ENCODE measurements at places on chromosomes 11 and 22. TPM values are rescaled to one million over a fixed set of nuclear protein-coding genes. Genes with fewer than 3 reads are reported as not detected.

DNA sequence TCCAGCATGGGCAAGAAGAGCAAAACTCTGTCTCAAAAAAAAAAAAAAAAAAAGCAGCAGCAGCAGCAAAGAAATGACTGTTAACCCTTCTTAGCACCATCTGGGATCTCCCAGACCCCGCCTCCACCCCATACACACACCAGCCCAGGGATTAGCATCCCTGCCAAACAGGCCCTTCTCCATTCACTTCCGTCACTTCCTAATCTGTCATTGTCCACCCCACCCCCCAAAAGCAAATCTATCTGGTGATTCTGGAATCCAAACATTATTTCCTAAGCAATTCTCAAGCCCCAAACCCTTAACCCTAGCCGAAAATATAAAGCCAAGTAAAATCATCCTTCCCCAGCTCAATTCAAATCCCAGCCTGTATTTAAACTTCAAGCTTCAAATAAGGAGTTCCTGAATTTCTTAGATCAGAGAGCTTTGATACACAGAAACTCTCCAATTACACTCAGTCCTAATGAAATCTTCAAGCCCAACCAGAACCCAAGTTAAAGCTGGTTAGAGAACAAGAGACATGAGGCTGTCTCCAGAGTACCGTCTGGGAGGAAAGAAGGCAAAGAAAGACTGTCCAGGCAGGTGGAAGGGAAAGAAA lies 6.0 kb upstream of the AHNAK start:
- DNase-seq, result no peak

GRCh38 chr22:17952273-17952801 lies 72.0 kb downstream of the MICAL3 start:
- DNase-seq, result no peak

GRCh38 chr11:72614381-72614780 lies 59.8 kb downstream of the PDE2A start:
- no peak for DNase-seq

DNA sequence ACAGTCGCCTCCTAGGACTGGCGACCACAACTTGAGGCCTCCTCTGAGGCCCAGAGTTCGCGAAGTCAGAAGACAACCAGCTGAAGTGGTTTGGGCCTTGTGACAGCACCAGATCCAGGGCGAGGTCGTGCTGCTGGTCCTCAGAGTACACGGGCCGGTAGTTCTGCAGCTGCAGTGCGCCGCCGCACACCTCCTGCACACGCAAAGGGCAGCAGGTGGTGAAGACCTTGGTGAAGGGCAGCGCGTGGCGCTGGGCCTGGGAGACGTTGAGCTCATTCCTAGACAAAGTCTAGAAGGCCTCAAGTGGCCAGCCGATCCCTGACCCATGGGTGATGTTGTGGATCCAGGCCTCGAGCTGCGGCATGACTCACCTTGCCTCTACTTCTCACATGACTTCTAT lies 18.2 kb downstream of the CD3E start:
- DNase-seq, result peak; percentile 73

DNA sequence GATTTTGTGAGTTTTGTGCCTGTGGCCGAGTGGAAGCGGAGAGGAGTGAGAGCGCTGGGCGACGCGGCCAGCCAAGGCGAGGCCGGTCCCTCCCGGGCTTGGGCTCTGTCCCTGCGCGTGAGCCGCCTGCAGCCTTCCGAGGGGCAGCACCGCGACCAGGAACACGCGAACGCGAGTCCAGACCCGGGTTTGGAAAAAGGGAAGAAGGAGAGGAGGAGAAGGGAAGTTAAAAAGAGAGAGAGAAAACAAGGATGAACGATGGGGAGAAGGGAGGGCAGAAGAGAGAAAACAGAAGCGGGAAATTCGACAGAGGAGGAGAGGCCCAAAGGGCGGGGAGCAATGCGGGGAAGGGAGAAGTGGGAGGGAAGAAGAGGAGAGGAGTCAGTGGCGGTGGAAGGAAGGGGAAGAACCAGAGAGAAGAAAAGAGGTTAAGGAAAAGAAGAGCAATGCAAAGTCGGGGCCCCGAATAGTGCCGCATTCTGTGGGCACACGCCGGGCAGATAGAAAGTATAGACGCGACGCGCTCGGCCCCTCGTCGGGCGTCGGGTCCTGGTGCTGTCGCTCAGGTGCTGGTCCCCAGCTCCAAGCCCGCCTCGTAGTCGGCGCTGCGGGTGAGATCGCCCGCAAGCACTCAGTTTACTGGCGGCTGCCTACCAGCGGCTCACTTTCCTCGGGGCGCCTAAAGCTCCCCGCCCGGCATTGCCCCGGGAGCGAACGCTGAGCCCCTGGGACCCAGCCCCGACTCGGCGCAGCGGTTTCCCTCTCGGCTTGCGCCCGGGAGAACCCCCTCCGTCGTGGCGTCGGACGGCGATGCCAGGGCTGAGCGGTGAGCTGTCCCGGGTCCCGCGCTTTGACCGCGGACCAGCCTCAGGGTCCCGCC lies 2.8 kb upstream of the BARX2 start:
- DNase-seq, result peak; percentile 26

- peak; percentile 44 for DNase-seq
Observed at GRCh38 chr22:50720301-50721256, 17.4 kb upstream of the ACR start.

- DNase-seq, result no peak
Observed at GRCh38 chr11:1651411-1651980, 21.9 kb downstream of the KRTAP5-5 start.

DNA sequence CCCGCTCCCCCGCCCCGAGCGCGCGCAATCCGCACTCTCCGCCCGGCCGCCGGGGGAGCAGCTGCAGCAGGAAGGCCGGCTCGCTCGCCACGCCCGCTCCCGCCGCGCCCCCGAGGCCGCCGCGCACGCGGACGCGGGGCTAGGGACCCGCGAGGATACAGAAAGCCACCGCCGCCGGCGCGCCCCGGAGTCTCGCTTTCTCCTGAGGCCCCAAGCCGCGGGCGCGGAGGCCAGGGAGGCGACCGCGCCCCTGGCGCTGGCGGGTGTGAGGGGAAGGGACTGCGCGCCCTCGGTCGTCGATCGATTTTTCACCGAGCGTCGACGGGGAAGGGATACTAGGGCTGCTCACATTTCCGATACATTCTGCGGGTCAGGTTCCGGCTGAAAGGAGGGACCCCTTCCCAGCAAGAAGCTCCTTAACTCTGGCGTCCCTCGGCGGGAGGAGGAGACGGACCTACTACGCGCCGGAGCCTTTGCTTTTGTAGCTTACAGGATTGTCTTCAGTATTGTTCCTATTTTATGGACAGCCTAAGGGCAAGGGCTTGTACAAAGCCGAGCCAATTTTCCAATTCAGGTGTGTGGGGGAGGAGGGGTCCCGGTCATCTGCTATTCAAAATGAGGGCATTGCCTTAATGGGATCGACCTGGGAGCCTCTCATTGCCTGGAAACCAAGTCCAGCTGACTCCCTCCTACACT lies 416 bp upstream of the GAB2 start:
- DNase-seq, result peak; percentile 85

DNA sequence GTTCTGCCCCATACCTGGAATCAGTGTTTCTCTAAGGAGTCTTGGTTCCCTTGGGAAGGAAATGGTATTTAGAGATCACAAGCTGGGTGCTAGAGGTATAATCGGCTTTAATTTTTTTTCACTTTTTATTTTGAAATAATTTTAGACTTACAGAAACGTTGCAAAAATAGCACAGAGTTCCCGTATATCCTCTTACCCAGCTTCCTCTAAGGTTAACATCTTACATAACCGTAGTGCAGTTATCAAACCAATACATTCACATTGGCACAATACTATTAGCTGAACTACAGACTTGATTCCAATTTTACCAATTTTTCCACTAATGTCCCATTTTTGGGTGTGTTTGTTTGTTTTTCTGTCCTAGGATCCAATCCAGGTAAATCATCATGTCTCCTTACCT lies 63.8 kb downstream of the RBX1 start:
- no peak for DNase-seq

DNA sequence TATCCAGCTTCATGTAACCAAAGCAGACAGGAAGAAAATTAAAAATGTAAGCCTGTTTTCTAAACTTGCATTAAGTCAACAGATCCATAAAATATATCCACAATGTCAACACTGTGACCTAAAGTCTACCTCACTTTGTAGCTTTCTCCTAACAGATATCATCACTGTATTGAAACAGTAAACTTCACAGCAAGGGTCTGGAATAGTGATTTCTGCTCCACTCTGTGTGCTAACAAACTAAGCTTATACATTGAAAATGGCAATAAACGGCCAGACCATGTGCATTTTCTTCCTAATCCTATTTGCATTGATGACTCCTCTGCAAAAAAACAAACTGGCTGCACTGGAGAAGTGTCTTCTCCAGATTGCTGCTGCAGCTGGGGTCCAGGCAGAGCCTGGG lies 26.8 kb downstream of the CADM1 start:
- no peak for DNase-seq

DNA sequence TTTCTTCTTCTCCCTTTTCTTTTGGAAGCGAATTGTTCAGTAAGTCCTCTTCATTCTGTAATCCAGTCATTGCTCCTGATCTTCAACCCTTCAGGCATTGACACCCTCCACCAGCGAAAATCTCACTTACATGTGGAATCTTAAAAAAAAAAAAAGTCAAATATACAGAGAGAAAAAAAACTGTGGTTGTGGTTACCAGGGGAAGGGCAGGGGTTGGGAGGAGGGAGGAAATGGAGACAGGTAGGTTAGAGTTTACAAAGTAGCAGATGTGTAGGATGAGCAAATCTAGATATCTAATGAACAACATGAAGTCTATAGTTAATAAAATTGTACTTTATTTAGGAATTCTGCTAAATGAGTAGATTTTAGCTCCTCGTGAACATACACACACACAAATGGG lies 17.7 kb upstream of the TMEM123 start:
- DNase-seq, result no peak

DNA sequence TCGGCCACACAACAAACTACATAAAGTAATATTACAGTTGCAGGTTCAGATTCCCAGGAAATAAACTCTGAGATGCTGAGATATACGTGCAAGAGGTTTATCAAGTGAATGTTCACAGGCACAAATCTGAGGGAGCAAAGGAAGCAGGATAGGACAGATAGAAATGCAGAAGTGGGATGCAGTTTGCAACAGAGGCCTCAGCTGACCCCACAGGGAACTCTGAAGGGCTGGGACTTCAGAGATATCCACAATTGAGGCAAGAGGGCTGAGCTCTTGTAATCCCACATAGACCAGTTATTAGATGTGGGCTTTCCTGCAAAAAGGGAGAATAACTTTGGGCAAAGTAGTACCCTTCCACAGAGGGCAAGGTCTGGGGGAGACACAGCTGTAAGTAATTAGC lies 25.4 kb upstream of the ARHGAP20 start:
- DNase-seq, result no peak

The MPZL2 gene
- polyA plus RNA-seq, result 16.8 TPM

The SMC1B gene
- polyA plus RNA-seq, result not detected

The APOA1 gene
- polyA plus RNA-seq, result 2.0 TPM

The TYMP gene
- 22.2 TPM for polyA plus RNA-seq

The DDX25 gene
- 3.8 TPM for polyA plus RNA-seq

The KCNQ1 gene
- 49.4 TPM for polyA plus RNA-seq

The OR6A2 gene
- polyA plus RNA-seq, result not detected

Data from kidney (tissue), 22 donors.